Stimulated activated CD8-positive, alpha-beta memory T cell treated with anti-CD3 and anti-CD28 coated beads, Interleukin-4, amount 100 ng/mL, for 1 hour (primary cell): ENCODE measurements at places on chromosomes 2 and 18.

- DNase-seq: no peak
Observed at GRCh38 chr2:86249579-86250391, 50.5 kb downstream of the MRPL35 start.

DNA sequence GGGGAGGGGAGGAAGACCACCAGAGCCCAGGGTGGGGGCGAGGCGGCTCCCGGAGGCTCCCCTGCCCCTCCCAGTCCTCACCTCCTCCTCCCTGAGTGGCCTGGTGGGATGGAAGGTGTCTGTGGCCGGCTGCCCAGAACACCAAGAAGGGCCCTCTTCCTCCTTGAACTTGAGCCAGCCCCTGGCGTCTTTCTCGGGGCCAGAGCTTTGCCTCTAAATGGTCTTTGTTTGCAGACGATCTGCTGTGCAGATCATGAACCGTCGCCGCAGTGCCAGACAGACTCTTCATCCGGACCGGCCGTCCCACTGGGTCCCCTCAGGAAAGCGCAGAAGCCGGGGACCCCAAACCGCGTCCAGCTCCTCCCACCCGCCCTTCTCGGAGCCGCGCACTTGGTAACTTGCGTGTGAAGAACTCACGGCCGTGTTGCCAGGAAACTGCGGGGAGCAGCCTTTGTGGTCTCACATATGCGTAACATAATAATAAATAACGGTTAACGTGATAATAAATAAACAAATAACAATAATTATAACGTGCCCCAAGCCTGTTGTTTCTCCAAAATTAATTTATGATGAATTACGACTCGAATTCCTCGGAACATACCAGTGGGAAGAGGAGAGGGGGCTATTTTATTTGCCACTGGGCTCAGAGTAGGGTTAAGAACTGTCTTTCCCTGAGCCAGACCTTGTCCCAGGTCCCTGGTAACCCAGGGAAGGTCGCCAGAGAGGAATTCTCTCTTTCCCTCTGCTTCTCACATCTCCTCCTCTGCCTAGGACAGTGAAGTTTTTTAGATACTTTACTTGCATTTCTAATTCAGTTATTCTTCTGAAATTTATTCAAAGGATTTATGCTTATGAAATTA is 41.0 kb downstream of the PTGR3 start:
- no peak for DNase-seq

- no peak for DNase-seq
Observed at GRCh38 chr2:33492399-33493134, 16.1 kb downstream of the RASGRP3 start.

- DNase-seq: no peak
Observed at GRCh38 chr2:215968499-215968898, 44.9 kb downstream of the MREG start.

DNA sequence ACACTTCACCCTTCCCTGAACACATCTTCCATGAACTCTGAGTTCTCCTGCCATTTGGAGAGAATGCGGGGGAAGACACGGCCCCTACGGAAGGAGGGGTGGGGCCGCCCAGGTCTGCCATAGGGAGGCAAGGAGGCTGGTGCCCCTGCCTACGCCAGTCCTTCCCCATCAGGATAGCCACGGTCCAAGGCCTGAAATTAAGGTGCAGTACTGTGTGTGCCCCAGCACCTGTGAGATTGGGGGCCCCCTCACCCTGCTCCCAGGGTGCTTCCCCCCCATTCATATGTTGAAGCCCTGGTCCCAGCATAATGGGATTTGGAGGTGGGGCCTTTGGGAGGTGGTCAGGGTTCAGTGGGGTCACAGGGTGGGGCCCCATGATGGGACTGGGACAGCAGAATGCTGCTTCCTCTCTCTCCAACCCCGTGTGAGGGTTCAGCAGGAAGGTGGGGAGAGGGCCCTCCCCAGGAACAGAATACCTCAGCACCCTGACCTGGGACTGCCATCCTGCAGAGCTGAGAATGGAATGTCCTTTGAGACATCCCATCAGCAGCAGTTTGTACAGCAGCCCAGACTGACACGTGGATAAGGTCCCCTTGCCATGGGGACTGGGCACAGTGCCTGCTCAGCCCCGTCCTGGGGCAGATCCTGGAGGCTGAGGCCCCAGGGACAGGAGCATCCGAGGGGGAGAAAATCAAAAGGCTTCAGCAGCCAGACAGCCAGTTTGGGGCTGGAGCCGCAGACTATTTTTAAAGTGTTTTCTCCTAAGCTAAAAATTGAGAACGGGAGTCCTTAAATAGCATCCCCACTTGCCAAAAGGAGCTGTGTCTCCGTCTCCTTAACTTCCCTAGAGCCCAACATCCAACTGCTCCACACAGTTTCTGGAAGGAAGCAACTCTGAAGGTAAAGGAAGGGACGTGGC is 105.1 kb downstream of the NDUFA10 start:
- DNase-seq: no peak

- DNase-seq: no peak
Observed at GRCh38 chr2:134660626-134661402, 58.0 kb downstream of the TMEM163 start.

- no peak for DNase-seq
Observed at GRCh38 chr2:26636935-26637334, 4.2 kb downstream of the CIB4 start.

DNA sequence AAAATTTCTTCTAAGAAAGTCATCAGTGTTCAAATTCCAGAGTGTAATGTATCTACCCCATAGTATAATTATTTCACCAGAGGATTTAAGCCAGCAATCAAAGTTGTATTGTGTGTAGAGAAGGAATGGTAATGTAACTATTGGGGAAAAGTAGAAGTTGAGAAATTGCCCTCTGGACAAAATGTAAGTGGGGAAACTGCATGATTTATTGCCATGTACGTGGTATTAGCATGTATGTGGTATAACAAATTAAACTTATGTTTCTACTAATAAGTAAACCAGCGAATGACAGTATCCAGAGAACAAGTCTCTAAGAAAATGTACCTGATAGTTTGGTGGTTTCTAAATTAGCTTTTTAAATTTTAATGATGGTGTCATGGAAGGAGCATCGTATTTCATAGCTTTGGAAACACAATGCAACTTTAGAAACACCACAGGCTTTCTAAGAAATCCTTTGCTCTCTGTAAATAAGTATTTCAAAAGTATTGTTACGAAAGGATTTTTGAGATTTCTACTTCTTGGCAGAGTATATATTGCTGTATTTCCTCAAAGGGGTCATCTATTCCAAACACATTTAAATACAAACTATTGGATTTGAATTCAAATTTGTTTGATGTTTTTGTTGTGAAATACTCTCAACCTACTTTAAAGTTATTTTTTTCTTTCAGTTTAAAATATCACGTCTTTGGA is 1018.9 kb upstream of the ZEB2 start:
- no peak for DNase-seq

DNA sequence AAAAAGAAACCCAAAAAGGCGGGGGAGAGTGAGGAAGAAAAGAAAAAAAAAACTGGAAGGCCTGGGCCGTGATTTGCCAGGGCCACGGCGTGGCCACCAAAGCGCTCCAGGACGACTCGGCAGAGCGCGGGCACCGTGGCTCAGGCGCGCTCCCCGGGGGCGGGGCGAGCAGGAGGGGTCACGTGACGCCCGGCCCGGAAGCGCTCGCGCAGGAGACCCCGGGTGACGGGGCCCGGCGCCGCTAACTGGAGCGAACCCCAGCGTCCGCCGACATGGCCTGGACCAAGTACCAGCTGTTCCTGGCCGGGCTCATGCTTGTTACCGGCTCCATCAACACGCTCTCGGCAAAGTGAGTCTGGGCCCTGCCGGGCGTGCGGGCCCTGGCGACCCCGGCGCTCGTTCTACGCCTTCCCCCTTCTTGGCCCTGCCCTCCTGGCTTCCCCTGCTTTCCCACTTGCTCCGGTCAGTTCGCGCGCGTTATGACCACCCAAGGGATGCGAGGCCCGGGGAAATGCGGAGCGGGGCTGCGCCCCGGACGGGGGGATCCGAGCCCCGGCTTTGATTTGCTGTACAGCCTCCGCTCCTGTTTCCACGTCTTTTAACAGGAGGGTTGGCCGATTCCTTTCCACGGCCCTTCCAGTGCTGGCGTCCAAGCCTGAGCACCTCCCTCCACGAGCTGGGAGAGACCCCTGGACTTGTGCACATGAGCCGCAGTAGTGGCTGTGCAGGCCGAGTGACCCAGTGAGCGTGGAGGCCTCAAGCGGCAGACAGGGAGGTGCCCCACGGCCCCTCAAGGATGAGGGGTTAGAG is at the start of gene SLC35F6:
SLC35F6 (plus strand) TSS at position 207 of the 810 bp plus-strand sequence; CDS start at position 273, 66 bp downstream.
- DNase-seq: peak; percentile 65

DNA sequence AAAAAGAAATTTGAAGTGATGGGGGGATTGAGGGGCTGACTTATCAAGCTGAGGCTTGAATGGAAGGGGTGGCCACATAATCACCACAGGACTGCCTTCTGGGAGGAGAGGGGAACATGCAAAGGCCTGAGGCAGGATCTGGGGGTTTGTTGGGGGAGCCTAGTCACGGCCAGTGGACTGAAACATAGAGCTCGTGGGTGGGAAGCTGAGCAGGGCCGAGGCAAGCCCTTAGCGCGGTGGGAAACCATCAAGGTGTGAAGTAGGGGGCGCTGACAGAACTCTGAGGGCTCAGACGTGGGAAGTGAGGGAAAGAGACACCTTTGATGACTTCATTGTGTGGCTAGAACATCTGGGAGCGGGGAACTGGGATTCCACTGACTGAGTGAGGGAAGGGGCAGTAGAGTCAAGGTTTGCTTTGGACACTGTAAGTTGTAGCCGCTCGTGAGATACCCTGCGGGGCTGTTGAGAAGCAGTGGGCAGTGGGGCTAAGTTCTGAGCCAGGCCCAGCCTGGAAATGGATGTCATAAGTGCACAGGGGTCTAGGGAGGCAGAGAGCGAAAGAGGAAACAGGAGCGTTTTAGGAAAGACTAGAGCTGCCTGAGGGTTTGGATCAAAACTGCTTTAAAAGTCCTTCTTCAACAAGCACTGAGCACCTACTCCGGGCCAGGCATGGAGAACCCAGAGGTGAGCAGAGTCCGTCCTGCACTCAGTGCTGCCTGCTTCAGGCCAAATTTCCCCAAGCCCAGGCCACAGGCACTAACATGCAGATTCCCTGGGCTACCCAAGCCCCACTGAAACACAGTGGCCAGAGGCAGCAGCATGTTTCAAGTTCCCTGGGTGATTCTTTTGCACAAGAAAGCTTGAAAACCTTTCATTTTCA is 686 bp upstream of the SNORC start:
- no peak for DNase-seq

DNA sequence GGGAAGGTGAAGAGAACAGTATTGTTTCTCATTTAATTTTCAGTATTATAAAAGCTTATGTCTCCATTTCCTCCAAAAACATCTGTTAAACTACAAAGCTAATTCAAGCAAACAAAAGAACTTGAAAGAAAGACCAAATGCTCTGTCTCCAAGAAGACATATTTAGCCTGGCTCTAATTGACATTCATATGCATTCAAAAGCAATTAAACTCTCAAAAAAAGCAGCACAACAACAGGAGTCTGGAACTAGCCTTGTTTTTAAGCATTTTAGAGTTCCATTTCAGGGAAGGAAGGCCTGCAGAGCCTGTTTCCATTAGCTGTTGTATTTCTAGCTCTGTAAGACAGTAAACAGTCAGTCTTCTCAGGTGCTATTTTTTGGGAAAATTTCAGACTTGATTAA is 447.9 kb downstream of the TDRD15 start:
- no peak for DNase-seq

DNA sequence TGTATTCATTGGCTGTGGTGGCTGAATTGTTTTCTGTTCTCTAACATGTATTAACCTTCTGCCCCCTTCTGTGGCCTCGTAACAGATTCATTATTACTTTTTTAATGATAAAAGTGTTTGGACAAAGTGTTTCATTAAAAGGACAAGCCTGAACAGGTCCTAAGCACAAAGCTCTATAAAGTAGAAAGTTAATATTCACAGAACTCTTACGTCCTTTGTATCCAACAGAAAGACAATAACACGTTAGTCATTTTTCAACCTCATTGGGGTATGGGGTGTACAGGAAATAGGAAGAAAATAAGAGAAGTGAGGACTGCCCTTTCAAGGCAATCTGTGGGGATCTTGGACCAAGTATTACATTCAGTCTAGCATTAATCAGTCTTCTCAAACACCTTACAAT is 105.5 kb upstream of the RGPD4 start:
- DNase-seq: no peak

DNA sequence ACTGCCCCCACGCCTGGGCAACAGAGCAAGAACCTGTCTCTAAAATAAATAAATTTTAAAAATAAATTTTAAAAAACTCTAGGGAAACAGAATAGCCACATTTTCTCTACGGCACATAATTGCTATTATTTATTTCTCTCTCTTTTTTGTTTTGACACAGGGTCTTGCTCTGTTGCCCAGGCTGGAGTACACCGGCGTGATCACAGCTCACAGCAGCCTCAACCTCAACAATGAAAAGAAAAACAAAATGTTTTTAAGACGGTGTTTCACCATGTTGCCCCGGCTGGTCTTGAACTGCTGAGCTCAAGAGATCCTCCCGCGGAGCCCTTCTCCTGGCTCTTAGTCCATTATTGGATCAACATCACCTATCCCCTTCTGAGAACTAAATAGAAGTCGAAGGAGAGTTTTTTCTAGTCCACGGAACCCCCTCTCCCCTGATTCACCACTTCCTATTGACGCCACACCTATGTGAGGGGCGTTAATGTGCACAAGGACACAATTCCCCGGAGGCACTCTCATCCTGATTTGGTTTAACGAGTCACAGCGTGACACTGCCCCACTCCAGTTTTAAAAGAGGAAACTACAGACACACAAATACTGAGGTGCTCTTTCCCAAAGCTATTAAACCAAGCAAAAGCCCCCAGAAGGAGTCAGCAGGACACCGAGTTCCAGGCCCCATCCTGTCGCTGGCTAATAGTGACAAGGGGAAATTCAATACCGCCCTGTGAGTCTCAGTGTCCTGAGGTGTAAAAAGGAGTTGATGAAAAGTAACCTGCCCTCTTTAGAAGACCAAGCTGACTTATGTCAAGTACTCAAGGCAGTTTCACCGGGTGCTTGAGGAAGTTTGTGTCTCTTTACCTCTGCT is 1.1 kb downstream of the NPC1 start:
- no peak for DNase-seq

DNA sequence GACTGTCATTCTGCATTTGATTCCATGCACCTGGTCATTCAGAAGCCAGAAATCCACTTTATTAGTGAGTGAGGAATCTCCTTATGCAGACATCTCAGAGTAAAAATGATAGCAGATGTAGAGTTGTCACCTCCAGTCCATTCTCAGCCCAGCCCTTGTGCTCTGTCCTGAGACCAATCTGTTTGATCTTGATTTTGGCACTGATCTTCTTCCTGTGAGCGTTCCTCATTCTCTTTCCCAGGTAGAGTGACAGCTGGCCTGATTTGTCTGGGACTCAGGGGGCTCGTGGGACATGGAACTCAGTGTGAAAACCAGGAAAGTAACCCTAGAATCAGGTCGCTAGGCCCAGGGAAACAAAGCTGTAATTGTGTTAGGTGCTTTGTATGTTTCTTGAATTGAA is 8.9 kb downstream of the ARHGAP25 start:
- DNase-seq: no peak

GRCh38 chr2:182652326-182652725 is 63.7 kb upstream of the DNAJC10 start:
- DNase-seq: no peak
